ENCODE measurements at places on chromosomes 3 and 15.

GRCh38 chr3:19399836-19400235, 251.5 kb downstream of the KCNH8 start:
- DNase-seq: no peak

DNA sequence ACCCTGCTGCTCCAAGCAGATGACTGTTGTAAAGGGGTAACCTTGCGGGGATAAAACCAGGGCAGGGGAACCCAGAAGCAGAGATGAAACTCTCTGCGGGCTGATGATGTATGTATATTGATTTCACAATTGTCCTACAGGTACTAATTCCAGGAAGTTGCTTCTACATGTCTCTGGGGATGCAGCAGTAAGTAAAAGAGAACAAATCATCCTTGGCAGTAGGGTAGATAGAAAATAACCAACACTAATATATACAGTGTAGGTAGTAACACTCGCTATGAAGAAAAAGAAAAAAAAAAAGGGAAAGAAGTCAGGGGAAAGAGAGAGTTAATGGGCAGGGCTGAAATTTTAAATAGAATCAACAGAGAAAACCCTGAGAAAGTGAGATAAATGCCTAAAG, 50.2 kb downstream of the EPHA3 start:
- DNase-seq: no peak

DNA sequence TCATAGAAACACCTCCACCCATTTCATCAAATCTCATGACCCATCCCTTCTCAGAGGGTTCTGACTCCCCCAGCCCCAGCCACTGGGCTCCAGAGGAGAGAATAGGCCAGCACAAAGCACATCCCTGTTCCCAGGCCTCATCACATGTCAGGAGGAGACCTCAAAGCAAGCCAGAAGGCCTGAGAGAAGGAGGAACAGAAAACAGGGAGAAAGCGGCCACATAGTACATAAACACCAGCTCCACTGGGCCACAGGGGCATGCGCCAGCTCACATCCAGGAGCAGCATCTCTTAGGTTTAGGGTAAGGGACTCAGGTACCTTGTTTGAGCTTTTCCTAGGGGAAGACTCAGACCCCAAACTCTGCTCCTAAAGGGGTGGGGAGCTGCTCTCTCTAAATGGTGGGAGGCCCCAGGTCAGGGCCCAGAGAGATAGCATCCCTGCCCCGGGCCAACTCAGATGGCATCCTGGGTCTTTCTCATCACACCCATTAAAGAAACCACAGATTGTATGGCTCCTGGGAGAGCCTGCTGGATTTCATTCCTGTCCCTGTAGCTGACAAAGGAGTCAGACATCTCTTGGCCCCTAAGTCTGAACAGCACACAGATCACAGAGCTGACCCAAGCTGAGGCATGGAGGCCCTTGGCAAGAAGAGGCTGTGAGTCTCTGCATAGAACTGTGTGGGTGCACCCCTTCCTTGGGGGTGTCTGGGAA, 2.5 kb downstream of the SHF start:
- DNase-seq: no peak

- no peak for DNase-seq
Measured at GRCh38 chr3:31189971-31190370, 295.5 kb upstream of the GADL1 start.

DNA sequence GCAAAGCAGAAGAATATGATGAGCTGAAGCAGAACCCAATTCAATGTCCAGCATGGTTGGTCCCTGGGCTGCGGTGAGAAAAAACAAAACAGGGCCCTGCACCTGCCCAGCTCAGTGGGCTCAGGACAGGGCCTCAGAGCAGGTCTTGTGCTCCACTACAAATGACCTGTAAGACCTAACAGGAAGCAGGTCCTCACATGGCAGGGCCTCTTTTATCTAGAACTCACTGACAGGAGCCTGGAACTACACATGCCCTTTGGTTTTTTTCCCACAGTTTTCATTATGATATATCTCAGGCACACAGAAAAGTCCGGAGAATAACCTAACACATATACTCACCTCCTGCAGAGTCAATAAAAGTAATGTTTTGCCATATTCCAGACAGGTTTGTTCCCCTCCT, 38.4 kb downstream of the CCDC12 start:
- DNase-seq: no peak

DNA sequence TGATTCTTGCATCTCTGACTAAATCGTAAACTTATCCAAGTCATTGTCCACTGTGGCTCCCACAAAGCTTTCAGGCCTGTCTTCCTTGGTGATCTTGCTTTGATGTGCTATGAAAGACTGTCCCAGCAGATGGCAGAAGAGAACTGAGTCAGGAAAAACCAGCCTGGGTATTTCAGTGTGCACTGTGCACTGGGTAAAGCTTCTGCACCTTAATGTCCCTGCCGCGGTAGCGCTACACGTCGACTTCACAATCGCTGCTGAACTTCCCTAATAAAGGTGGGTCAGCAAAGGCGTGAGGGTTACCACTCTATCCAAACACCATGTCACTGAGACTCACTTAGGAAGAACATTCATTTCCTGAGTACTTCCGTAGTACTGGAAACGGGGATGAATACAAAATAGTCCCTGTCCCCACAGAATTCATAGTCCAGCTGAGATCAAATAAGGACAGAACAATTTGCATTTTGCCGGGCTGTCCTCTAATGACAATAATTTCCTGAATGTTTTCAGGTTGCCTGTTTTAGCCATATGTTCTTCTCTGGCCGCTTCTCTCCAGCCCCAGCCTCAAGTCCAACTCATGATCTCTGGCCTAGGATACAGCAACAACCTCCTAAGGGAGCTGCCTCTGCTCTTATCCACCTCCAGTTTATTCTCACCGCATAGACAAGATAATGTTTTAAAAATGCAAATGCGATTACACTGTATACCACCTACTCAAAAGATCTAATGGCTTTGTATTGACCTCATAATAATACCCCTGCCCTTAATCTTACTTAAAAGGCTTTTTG, 83.6 kb upstream of the AKAP13 start:
- peak; percentile 59 for DNase-seq

DNA sequence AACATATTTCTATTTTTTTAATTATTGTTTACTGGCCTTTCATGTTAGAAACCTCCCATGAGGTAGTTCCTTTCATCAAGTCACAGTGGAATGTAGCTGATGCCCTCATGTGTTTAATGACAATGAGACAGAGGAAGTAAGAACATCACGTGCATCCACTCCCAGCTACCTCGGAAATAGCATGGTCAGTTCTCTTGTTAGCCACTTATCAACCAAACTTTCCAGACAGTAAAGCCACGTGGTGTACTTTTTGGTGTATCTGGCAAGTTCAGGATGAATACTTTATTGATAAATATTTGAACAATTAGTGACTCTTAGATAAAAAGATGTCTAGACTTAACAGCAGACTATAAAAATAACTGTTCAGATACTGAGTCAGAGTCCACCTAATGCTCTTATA, 781.7 kb downstream of the MECOM start:
- no peak for DNase-seq

- DNase-seq: no peak
Measured at GRCh38 chr3:194447161-194447560, 39.6 kb downstream of the ATP13A3 start.

DNA sequence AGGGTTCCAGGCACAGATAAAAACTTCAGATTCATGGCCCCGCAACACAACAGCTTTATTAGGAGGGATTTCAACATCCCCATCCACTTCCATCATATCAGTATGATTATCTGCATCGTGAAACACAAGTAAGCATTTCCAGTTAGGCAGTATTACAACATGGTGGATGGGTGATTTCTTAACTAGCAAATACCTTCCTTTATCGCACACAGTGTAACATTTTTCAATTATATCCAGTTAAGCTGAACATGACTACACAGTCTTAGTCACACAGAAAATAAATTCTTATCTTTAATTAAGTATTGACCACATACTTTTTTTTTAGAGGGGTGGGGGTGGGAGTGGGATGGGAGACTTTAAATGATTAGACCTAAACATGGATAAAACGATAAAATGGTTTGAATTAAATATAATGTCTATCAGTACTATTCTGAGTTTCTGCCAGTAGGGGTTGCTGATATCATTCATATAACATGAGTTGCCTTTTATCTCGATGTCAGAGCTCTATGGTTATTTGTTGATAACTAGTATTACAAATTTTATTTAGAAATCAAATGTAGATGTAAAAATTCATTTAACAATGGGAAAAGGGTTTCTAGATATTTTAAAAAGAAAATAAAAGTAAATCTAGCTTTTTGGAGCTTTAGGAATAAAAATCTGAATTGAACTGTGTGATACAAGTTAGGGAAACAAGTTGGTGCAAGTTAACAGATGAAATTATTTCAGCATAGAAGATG, 146.6 kb downstream of the TBL1XR1 start:
- DNase-seq: no peak

DNA sequence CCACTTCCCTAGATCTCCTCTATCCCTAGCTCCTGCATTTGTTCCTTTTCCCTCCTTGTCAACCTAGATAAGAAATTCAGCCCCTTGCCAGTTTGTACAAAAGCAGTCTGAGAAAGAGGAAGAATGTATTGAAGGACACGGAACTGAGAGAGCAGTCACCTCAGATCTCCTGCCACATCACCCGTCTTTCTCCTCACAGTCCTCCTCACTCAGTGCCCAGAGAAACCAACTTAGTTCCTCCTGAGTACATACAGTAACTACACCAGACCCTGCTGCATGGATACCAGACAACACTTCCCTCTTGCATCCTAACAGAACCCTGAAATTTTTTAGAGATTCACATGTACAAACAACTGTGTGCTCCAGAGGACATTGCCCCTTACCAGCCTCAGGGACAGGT, 563.6 kb upstream of the ADAMTS9 start:
- no peak for DNase-seq

DNA sequence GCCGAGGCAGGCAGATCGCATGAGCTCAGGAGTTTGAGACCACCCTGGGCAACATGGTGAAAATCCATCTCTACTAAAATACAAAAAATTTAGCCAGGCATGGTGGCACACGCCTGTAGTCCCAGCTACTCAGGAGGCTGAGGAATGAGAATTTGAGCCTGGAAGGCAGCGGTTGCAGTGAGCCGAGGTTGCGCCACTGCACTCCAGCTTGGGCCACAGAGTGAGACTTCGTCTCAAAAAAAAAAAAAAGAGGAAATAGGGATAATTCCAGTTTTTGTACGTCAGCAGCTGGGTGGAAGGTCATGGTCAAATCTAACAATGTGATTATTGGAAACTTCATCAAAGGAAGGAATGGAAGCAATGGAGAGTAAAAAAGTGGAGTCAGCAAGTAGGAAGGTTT, 3.1 kb downstream of the CMC1 start:
- DNase-seq: no peak

DNA sequence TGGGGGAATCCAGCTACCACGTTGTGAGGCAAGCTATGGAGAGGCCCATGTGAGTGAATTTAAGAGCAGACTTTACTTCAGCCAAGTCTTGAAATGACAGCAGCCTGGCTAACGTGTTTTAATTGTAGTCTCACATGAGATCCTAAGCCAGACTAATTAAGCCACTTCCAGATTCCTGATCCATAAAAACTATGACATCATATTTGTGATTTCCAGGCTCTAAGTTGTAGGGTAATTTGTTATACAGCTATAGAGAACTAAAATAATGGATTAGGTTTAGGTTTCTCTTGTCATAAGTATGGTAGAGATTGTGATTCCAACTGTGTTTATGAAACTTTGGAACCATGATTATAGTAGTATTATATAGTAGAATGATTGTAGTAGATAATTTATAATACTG, 329.5 kb downstream of the DOCK3 start:
- DNase-seq: no peak

DNA sequence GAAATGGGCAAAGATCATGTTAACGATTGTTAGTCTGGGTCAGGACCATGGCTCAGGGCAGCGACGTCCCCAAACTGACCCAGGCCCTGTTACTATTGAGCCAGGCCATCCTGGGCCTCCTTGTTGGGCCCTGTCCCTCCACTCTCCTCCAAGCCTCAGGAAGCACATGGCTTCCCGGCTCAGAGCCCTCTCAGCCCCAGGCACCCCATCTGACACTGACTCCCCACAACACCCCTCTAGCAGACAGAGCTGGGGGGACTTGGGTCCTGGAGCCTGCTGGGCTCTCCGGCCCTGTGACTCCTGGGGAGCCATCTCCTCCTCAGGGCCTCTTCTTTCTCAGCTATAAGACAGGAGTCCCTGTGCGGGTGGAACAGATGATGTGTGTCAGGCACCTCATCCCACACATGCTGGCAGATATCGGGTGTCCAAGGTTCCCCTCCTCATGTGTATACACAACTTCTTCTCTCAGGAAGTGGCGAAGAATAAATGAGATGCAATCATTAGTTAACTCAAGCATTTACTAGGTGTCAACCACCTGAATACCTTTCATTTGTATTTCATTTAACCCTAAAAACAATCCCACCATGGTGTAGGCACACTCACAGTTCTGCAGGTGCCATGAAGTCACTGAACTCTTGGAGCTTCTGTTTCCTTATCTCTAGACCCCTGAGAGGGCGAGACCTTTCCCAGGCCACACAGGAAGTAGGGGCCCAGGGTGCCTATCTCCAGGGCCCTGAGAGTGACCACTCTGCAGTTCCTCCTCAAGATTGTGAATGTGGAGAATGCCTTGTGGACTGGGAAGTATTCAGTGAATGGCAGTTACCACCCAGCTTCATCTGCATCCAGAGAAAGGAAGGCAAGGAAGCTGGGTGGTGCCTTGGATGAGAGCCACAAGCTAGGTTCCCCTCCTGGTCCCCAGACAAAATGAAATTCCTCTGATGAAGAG, 282.5 kb upstream of the TLE3 start:
- no peak for DNase-seq

- DNase-seq: no peak
Measured at GRCh38 chr3:52522651-52523251, 10.9 kb downstream of the NT5DC2 start.

DNA sequence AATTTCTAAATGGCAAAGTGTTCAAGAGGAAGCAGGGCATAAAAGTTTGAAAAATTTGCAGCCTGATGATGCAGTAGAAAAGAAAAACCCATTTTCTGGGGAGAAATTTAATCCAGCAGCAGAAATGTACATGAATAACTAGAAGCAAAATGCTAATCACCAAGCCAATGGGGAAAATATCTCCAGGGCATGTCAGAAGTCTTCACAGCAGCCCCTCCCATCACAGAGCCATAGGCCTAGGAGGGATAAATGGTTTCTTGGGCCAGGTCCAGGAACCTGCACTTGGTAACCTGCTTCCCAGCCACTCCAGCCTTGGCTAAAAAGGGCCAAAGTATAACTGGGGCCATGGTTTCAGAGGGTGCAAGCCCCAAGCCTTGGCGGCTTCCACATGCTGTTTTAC, 22.6 kb downstream of the OSTN start:
- no peak for DNase-seq

DNA sequence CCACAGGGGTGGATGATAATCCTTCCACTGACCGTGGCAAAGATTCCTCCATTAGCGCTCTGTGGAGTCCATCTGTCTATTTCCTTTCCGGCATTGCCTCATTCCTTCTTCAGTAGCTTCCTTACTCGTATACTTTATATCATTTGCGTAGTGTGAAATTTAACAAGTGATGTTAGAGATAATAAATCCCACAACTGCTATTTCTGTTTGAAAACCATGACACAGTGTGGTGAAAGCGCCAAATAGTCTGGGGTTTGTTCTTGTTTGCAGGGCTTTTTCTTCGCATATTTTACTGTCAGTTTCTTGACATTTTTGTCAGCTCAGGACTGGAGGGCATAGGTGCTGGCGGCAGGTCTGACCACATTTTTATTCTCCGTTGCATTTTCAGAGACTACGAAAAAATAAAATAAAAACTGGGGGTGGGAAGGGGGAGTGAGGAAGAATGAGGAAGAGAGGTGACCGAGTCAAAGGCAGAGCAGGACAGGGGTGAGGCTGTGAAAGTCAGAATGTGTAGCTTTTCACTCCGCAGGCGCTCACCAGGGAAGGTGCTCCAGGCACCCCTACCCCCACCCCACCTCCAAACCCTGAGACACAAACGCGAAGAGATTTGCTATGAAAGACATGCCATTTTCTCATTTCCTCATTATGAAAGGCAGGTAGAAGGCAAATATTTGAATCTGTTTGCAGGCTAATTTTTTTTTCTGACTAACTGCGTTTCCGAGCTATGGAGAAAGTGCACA, 965.0 kb downstream of the MCTP2 start:
- DNase-seq: no peak

Data from activated CD4-positive, alpha-beta T cell treated with anti-CD3 and anti-CD28 coated beads, Interleukin-2, amount 50 U/mL, for 4 hours (primary cell).